ENCODE measurements at places on chromosomes 12 and 14.

GRCh38 chr12:114961491-114961890, 277.5 kb upstream of the TBX3 start:
- DNase-seq: no peak

GRCh38 chr14:102795060-102795925, 18.0 kb downstream of the TRAF3 start:
- peak; percentile 72 for DNase-seq

- DNase-seq: no peak
These were observed 68.3 kb downstream of the RIMBP2 start for GRCh38 chr12:130647814-130648213.

DNA sequence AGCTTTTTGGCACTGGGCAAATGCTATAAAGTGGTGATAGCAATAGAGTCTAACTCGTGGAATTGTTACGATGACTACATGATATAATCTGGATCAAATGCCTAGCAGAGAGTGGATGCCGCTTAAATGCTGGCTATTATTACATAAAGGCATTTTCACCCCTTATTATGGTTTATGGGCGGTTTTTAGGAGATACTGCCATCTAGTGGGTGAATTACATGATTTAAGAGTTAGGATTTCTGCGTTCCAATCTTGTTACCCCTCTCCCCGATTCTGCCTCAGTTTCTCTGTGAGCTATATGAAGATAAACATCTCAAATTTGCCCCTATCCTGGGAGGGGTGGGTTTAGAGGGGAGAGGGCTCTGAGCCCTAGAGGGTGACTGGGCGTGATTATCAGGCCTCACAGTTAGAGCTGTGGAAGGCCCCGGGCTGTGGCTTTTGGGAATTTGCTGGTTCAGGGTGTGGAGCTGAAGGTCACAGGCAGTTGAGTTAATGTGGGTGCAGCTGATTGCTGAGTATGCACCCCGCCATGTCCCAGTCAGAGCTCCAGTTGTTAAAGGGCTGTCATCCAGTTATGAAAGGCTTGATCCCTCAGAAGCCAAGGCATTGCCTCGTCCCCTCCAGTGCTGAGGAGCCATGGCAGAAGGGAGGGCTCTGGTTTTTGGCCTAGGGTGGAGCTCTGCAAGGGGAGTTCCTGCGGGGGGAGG, 14.4 kb downstream of the CLSTN3 start:
- DNase-seq: peak; percentile 16

- DNase-seq: no peak
These were observed 169.7 kb downstream of the MYRFL start for GRCh38 chr12:69994724-69995173.

GRCh38 chr12:57148469-57149244, 1.2 kb upstream of the LRP1-AS start:
- no peak for DNase-seq

GRCh38 chr12:105562199-105562971, 231.9 kb downstream of the C12orf75 start:
- peak; percentile 18 for DNase-seq

- DNase-seq: no peak
These were observed 63.9 kb upstream of the GALNT9 start for GRCh38 chr12:132393245-132393795.

DNA sequence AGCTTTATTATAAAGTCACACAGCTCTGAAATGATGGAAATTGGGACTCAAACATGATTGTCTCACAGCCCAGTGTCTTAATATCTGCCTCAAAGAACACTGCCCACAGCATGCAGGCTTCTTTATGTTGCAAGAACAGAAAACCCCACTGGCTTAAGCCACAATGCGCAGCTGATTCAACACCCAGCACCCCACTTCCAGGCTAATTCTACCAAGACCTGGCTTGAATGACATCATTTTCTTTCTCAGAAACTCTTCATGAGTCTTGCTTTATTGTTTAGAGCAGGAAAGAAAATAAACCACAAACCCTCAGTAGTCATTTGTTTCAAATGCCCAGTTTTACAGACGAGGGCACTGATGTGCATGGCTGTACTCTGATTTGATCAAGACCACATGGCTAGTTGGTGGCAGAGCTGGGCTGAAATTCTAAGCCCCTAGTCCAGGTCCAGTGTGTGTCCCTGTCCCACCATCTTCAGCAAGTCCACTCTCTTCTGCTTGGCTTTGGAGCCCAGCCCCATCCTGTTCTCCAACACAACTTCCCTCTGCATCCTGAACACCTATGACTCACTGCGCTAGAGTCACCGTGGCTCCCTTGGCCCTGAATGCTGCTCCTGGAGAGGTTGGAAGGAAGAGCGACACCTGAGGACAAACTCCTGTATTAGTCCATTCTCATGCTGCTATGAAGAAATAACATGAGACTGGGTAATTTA, 50.3 kb upstream of the SRSF5 start:
- no peak for DNase-seq

GRCh38 chr12:43836475-43836989, 651 bp downstream of the TMEM117 start:
- no peak for DNase-seq

DNA sequence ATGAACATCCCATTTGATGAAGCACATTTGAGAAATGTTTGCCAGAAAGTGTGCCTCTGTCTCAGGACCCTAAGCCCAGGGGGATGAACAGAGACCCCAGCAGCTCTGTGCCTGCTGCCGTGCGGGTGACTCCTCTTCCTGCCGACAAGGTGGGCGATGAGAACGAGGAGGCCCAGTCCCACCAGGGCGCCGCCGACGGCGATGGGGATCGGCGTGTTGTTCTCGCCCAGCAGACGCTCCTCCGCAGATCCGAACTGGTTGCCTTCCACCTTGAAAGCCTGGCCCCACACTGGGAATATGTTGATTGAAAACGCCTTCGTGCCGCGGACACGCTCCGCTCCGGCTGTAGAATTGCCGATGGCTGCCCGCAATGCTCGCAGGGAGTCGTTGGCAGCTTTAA, 44.1 kb downstream of the LRTM2 start:
- no peak for DNase-seq

GRCh38 chr14:92728759-92729364, 19.6 kb downstream of the LGMN start:
- DNase-seq: peak; percentile 65

GRCh38 chr14:73633116-73634010, 11.4 kb upstream of the DNAL1 start:
- DNase-seq: peak; percentile 64

DNA sequence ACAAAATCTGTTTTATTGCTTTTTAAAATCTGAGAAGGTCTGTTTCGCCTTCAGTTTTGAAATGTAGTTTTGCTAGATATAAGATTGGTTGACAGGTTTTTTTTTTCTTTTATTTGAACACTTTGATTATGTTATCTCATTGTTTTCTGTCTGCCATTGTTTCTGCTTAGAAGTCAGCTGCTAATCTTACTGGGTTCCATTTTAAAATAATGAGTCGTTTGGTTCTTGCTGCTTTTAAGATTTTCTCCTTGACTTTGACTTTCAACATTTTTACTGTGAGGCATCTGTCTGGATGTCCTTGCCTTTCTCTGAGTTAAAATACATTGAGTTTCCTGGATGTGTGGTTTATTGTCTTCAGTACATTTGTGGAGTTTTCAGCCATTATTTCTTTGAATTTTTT, 56.7 kb downstream of the ADIPOR2 start:
- no peak for DNase-seq

All from NCI-H345 (cell line).